Hepatocyte (in vitro differentiated cells): ENCODE measurements at places on chromosomes 3 and 15. TPM values are rescaled to one million over a fixed set of nuclear protein-coding genes. Genes with fewer than 3 reads are reported as not detected.

The DYNLT2B gene
- total RNA-seq: 7.0 and 10.9 TPM in 2 replicates

- H3K27me3 ChIP-seq: no peaks in the 10 kb centered on the region
- no peaks in the 10 kb centered on the region for H3K36me3 ChIP-seq
- no peak overlapping the region for H3K27ac ChIP-seq
- DNase-seq: no peak
- H3K4me1 ChIP-seq: no peaks in the 10 kb centered on the region
Measured at GRCh38 chr3:15341030-15341726, 8.8 kb upstream of the SH3BP5 start.

DNA sequence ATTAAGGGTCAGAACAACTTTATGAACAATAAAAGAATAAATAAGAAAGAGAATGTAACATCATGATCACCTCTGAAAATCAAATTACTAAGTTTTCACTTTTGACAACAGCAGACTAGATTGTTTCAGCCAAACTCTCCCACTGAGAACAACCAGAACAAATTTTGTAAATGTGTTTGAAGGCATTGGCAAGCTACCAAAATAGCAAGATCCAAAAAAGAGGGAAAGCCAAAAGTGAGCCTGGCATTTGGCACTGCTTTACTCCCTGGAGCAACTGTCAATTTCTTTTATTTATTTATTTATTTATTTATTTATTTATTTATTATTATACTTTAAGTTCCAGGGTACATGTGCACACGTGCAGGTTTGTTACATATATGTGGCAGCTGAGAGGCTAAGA, 67.2 kb downstream of the CFAP44 start:
- DNase-seq: no peak
- no peak overlapping the region for H3K4me3 ChIP-seq
- H3K36me3 ChIP-seq: no peaks in the 10 kb centered on the region
- H3K27me3 ChIP-seq: no peaks in the 10 kb centered on the region

GRCh38 chr3:55895897-55896566, 408.9 kb upstream of the WNT5A start:
- H3K4me1 ChIP-seq: peaks cover 5% of the 10 kb centered on the region
- no peak for DNase-seq

The TRPM1 gene
- not detected in 2 replicates for total RNA-seq

The PCNP gene
- total RNA-seq: 133 and 136 TPM in 2 replicates

GRCh38 chr3:168091302-168091858, 4.3 kb downstream of the GOLIM4 start:
- no peaks in the 10 kb centered on the region for H3K36me3 ChIP-seq
- peak overlapping the region; percentile 26 for H3K27ac ChIP-seq
- H3K4me3 ChIP-seq: no peak overlapping the region
- peaks cover 38% of the 10 kb centered on the region for H3K4me1 ChIP-seq

The SLC22A14 gene
- total RNA-seq: 0.20 and 0.57 TPM in 2 replicates

DNA sequence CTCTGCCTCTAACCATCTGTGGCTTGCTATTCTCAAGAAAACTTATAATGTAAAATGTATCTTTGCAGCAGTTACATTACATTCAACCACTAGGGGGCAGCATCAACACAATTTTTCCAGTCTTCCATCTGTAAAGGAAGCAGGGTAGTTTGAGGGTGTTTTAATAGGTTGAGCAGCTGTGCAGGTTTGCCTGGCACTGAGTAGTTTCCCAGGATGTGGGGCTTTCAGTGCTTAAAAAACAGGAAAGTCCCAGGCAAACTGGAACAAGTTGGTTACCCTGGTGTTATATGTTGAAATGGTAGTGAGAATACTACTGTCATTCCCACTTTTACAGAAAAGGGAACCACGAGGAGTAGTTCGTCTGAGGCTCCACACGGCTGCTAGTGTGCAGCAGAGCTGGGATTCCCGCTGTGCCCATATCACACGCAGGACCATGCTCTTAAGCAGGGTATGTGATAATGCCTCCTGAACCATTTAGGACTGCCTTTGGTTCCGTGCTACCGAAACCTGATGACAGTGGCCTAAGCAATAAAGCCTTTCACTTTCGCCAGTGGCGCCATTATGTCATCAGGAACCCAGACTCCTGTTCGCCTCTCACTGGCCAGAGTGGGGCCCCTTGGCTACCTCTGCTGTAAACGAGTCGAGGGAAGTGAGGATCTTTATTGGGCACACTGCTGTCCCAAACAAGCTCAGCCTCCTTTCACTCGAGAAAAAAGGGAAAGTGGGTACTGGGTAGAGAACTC, 64.7 kb upstream of the ZBTB38 start:
- peak; percentile 87 for DNase-seq
- no peak overlapping the region for H3K4me3 ChIP-seq
- no peak overlapping the region for H3K27ac ChIP-seq
- H3K27me3 ChIP-seq: no peaks in the 10 kb centered on the region
- no peaks in the 10 kb centered on the region for H3K36me3 ChIP-seq
- H3K4me1 ChIP-seq: no peaks in the 10 kb centered on the region

The MUC20 gene
- total RNA-seq: 3.5 and 4.5 TPM in 2 replicates

- H3K27ac ChIP-seq: peak overlapping the region; percentile 22
- H3K4me1 ChIP-seq: peaks cover 10% of the 10 kb centered on the region
- no peak overlapping the region for H3K4me3 ChIP-seq
- no peaks in the 10 kb centered on the region for H3K36me3 ChIP-seq
- no peak for DNase-seq
- H3K27me3 ChIP-seq: no peaks in the 10 kb centered on the region
Measured at GRCh38 chr3:49278548-49278947, 1.5 kb upstream of the C3orf62 start.

The ASB14 gene
- total RNA-seq: not detected in 2 replicates

- H3K27me3 ChIP-seq: peaks cover 30% of the 10 kb centered on the region
- no peaks in the 10 kb centered on the region for H3K36me3 ChIP-seq
- H3K4me1 ChIP-seq: peaks cover 6% of the 10 kb centered on the region
- H3K4me3 ChIP-seq: no peak overlapping the region
- no peak for DNase-seq
- H3K27ac ChIP-seq: no peak overlapping the region
Measured at GRCh38 chr15:34791701-34792100, 3.6 kb downstream of the ACTC1 start.

- no peak overlapping the region for H3K27ac ChIP-seq
- H3K27me3 ChIP-seq: no peaks in the 10 kb centered on the region
- no peaks in the 10 kb centered on the region for H3K36me3 ChIP-seq
- H3K4me1 ChIP-seq: peaks cover 33% of the 10 kb centered on the region
Measured at GRCh38 chr15:92662762-92663161, 7.2 kb upstream of the FAM174B start.

- DNase-seq: no peak
- H3K27ac ChIP-seq: no peak overlapping the region
- no peaks in the 10 kb centered on the region for H3K27me3 ChIP-seq
- no peak overlapping the region for H3K4me3 ChIP-seq
Measured at GRCh38 chr3:50478051-50478450, 25.4 kb downstream of the CACNA2D2 start.

- H3K27me3 ChIP-seq: no peaks in the 10 kb centered on the region
- DNase-seq: no peak
- no peak overlapping the region for H3K4me3 ChIP-seq
Measured at GRCh38 chr15:59333401-59334075, 39.1 kb downstream of the MYO1E start.

The PIERCE2 gene
- total RNA-seq: 0.23 and 2.6 TPM in 2 replicates

- H3K36me3 ChIP-seq: no peaks in the 10 kb centered on the region
- no peaks in the 10 kb centered on the region for H3K4me1 ChIP-seq
- DNase-seq: no peak
Measured at GRCh38 chr15:92462424-92463125, 68.9 kb downstream of the ST8SIA2 start.

The LTF gene
- total RNA-seq: 0.40 and 1.8 TPM in 2 replicates

GRCh38 chr15:94335616-94336015, 104.3 kb downstream of the MCTP2 start:
- DNase-seq: no peak
- H3K4me1 ChIP-seq: no peaks in the 10 kb centered on the region

GRCh38 chr3:148845756-148846395, 18.3 kb downstream of the CPB1 start:
- H3K27ac ChIP-seq: no peak overlapping the region
- no peaks in the 10 kb centered on the region for H3K36me3 ChIP-seq
- no peak overlapping the region for H3K4me3 ChIP-seq
- no peaks in the 10 kb centered on the region for H3K27me3 ChIP-seq
- DNase-seq: no peak

DNA sequence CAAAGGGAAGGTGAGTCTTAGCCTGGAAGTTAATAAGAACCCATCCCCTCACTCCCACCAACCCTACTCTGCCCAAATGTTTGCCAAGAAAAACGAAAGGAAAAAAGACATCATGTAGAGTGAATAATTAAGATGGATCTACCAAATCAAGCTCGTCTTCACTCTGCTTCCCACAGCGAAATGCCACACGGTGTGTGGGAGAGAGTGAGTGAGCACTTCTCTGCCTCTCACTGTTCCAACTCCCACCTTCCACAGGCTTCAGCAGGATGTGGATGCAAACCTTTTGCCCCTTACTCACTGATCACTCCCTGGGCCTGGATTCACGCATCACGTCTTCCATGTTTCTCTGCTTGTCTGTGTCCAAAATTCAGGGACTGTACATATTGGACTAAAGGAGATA, 85.4 kb downstream of the WDR76 start:
- H3K36me3 ChIP-seq: no peaks in the 10 kb centered on the region
- no peak for DNase-seq
- H3K27me3 ChIP-seq: no peaks in the 10 kb centered on the region
- peaks cover 12% of the 10 kb centered on the region for H3K4me1 ChIP-seq

DNA sequence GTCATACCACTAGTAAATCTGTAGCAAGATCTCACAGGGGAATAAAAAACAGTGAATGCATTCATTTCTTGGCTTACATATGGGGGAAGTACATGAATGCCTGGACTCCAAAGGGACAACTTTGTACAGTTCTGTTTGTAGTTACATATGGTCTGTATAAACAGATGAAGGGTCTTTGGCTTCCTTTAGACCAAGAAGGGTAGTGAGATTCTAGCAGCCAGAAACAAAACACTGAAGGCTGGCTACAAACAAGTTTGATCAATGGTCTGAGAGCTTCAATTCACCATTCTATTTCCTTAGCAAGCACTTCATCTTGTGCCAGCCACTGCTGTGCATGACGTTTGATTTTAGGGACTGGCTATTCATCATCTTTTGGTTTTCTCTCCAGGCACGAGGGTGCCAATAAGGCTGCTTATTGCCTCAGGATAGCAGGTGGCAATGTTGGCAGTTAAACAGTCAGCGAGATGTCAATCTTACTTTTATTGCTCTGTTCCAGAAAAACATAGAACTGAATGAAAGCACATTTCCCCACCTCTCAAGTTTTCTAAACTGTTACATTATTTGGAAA, 313.7 kb upstream of the COL8A1 start:
- no peak overlapping the region for H3K27ac ChIP-seq
- H3K27me3 ChIP-seq: no peaks in the 10 kb centered on the region
- DNase-seq: no peak
- H3K4me3 ChIP-seq: no peak overlapping the region
- H3K4me1 ChIP-seq: no peaks in the 10 kb centered on the region
- no peaks in the 10 kb centered on the region for H3K36me3 ChIP-seq

DNA sequence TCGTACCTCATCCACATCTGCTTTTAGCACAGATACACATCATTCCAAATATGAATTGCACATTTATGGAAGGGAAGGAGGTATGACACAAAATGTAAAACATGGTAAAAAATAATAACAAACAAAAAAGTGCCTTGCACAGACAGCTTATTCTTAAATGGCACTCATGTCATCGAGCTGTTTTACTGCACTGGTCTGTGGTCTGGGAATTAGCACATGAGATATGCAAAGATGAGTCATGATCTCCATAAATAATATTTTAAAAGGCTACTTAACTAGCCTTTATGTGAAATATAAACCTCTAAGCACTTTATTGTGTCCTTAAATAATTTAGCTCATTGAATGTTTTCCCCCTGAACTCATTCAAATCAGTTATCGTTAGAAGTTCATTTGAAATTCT, 142.2 kb upstream of the ZNF385D start:
- no peak overlapping the region for H3K27ac ChIP-seq
- peaks cover 5% of the 10 kb centered on the region for H3K4me1 ChIP-seq
- no peak overlapping the region for H3K4me3 ChIP-seq
- no peaks in the 10 kb centered on the region for H3K36me3 ChIP-seq

GRCh38 chr3:162945626-162946025, 1449.0 kb downstream of the OTOL1 start:
- no peaks in the 10 kb centered on the region for H3K36me3 ChIP-seq
- H3K27ac ChIP-seq: no peak overlapping the region
- no peak for DNase-seq
- no peak overlapping the region for H3K4me3 ChIP-seq

The PLSCR4 gene
- total RNA-seq: 23.3 and 25.9 TPM in 2 replicates

GRCh38 chr15:62068071-62068809, 1.5 kb downstream of the C2CD4A start:
- peaks cover 12% of the 10 kb centered on the region for H3K4me1 ChIP-seq
- H3K36me3 ChIP-seq: no peaks in the 10 kb centered on the region
- peak overlapping the region; percentile 40 for H3K4me3 ChIP-seq
- peaks cover 37% of the 10 kb centered on the region for H3K27me3 ChIP-seq
- H3K27ac ChIP-seq: no peak overlapping the region

DNA sequence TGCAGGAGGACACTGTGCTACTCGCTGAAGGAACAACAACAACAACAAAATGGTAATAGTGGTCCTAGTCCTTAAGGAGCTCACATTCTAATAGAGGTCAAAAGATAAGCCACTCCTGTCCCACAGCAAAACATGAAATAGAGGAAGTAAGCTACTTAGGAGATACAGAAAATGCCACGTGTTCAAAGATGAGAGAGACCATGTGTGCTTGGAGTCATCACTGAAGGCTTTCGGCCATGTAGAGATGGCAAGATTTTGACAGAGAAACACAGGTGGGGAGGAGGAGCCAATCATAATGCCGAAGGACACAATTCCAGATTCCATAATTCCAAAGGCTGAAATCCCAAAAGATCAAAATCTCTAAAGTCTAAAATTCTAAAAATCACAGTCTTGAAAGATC, 24.8 kb upstream of the RIOX2 start:
- DNase-seq: no peak
- H3K4me3 ChIP-seq: no peak overlapping the region
- no peaks in the 10 kb centered on the region for H3K27me3 ChIP-seq
- no peak overlapping the region for H3K27ac ChIP-seq
- no peaks in the 10 kb centered on the region for H3K36me3 ChIP-seq

DNA sequence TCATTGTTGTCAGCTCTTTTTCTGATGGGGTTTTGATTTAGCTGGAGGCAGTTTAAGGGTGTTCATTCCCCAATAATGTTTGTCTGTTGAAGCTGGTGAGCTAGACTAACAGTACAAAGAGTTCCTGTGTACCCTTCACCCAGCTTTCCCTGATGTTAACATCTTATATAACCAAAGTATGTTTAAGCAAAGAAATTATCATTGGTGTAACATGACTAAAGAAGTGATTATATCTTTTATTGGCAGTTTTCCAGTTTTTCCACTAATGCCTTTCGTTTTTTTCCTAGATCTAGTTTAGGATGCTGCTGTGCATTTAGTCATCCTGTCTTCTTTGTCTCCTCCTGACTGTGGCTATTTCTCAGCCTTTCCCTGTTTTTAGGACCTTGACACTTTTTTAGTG, 165.6 kb downstream of the LPP start:
- H3K27ac ChIP-seq: no peak overlapping the region
- H3K27me3 ChIP-seq: no peaks in the 10 kb centered on the region
- no peaks in the 10 kb centered on the region for H3K36me3 ChIP-seq
- no peak for DNase-seq

The PRKAR2A gene
- 29.7 and 33.9 TPM in 2 replicates for total RNA-seq

GRCh38 chr3:42505849-42506410, 3.5 kb downstream of the VIPR1 start:
- H3K27ac ChIP-seq: peak overlapping the region; percentile 98
- H3K36me3 ChIP-seq: no peaks in the 10 kb centered on the region
- peaks cover 58% of the 10 kb centered on the region for H3K4me1 ChIP-seq
- H3K4me3 ChIP-seq: no peak overlapping the region
- no peak for DNase-seq
- H3K27me3 ChIP-seq: peaks cover 9% of the 10 kb centered on the region

The PLIN1 gene
- 3.5 and 6.3 TPM in 2 replicates for total RNA-seq

The RASGRP1 gene
- 0.53 and 2.4 TPM in 2 replicates for total RNA-seq
